ENCODE measurements at places on chromosomes 1 and 21.
A peak's percentile ranks its signal among the peaks of the same experiment; 100 is the strongest.

DNA sequence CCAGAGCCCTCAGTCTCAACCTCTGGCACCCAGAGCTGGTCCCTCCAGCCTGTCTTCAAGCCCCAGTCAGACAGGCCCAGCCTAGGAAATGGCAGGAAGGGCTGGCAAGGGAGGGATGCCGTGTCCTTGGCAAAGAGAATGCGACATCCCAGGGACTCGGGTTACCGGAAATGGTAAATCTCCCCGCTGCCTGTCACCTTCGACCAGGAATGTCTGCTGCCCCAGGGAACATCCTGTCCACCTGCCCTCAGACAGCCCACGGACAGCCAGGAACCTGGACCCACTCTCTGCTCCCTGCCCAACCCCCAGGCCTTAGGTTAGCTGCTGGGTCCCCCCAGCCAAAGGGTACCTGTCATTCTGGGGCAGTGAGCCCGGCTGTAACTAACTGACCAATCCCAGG, 23.9 kb downstream of the HSPG2 start:
- no peak for DNase-seq

DNA sequence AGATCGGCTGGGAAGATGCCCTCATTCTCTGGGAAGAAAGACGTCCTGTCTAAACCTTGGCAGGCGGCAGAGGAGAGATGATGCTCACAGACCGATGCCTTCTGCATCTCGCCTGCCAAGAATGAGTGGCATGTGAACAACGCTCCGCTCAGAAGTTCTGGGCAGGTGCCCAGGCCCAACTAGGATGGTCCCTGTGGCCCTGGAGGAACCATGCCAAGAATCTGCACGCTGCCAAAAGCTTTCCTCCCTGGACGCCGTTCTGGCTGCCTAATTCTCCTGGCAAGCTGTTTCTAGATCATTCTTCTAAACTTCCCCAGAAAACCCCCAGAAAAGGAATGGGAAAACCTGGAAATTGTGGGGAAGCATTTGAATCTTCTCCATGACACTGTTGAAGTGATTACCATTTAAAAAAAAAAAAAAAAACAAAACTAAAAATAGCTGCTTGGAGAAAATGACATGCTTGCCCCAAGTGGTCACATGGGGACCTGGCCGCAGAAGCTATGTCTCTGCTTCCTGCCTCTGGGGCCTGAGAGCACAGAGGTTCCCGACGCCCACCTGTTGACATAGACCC, 440.9 kb downstream of the PRDM2 start:
- DNase-seq: no peak

- DNase-seq: no peak
Observed at GRCh38 chr1:168121401-168122011, 15.2 kb downstream of the GPR161 start.

DNA sequence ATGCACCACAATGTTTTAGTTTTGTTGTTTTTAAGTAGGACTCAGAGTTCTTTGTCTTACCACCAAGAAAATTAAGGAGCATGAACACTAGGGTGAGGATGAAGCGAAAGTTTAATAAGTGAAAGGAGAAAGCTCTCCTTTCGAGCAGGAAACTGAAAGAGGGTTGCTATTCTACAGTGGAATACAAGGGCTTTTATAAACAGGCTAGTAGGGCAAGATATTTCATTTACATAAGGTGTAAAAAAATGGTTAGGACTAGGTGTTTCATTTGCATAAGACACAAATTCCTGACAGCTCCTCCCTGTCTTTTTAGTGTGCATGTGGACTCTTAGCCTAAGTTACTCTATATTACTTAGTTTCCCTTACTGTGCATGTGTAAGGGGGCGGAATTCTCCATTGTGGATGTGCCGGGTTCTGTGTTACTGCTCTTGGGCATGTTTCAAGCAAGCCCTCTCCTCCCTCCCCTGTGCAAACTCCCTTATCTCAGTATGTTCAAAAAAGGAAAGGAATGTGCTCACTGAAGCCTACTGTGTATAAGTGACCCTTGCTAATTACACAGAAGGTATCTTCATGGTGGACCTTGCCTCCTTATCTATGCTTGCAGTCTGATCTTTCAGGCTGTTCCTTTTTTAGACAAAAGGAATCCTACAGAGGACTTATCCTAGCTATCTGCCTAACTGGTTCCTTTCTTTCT, 7.3 kb downstream of the TSHB start:
- DNase-seq: no peak

- DNase-seq: peak; percentile 57
Observed at GRCh38 chr21:37257967-37258877, 8.9 kb downstream of the VPS26C start.

DNA sequence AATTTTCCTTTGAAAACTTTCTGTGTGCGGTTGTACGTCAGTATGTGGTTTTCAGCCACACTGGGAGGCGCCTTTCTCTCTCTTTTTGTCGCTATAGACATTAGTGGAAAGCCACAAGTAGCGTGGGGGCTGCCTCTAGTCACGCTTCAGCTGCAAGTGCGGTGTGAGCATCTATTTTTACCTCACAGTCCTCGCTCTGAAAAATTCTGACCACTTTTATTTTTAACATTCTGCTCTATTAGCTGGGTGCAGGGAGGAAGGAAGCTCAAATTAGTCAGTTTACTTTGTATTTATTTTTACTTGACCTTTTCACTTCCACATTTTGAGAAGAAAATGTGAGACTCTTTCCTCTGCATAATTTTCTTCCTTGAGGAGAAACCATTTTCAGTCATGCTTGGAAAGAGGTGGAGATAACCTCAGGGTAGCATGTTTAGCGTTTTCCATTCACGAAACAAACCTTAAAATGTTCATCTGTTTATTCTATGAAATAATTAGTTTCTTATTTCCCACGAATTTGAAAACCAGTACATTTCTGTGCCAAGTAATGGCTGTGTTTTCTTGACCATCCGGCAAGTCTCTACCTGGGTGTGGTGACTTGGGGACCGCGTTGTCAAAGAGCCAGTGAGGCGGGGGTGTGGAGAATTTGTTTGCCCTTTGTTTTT, 35.6 kb downstream of the ADARB1 start:
- DNase-seq: no peak

GRCh38 chr21:16468184-16468583, 738.4 kb downstream of the USP25 start:
- DNase-seq: no peak

DNA sequence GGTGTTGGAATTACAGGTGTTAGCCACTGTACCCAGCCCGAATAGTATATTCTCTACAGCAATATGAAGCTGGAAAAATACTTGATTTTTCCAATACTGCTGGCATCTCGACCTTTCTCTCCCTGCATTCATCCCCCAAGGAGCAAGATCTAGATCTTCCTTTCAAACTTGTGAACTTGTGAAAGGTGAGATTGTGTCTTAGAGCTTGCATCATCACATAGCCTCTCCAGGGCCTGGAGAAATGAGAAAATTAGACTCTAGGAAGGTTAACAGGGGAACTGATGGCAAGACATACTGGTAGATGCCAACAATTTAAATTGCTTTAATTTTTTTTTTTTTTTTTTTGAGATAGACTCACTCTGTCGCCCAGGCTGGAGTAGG, 2.1 kb downstream of the PRUNE1 start:
- DNase-seq: no peak

DNA sequence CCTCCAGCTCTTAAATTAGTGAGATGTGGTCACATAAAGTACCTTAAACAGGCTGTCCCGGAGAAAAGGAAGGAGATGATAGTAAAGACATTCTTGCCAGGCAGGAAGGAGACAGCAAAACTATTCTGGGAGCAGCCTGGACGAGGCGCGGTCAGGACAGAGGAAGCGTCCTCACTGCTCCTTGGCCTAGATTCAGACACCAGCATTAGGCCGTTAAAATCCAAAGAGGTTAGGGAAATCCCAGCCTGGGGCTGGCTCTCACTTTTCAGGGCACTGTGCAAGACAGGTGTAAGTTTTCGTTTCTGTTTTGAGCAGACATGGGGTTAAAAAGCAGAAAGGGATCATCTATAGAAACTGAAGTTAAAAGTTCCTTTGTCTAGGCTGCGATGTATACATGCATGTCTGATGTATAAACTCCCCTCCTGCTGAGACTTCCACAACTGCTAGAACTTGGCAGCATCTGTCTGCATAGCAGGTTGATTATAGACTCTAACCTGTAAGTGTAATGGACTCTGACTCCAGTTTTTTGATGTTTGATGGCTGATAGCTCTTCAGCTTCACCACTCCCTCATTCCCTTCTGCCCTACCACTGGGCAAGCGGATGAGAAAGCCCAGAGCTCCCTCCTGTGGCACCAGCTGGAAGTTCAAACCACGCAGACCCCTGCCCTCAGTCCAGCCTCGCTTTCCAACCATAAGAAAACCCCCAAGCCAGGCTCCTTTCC, 21.5 kb downstream of the STPG1 start:
- DNase-seq: peak; percentile 46

DNA sequence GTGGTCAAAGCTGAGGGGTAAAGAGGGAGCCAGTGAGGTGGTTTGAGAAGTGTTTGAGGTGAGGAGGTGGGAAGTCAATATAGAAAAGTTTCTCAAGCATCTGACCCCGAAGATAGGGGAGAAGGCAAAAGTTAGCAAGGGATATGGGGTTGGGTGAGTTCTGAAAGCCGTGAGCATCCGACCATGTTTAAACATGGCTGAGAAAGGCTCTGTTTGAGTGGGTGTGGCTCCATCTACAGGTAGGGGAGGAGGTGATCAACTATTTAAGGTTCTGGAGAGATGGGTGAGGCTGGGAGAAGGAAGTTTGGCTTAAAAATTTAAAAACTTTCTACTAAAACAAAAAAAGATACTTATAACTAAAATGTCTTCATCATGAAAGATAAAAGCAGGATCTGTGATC, 273.8 kb downstream of the KCNJ6 start:
- DNase-seq: no peak
